ENCODE measurements at places on chromosomes 2 and 18.

DNA sequence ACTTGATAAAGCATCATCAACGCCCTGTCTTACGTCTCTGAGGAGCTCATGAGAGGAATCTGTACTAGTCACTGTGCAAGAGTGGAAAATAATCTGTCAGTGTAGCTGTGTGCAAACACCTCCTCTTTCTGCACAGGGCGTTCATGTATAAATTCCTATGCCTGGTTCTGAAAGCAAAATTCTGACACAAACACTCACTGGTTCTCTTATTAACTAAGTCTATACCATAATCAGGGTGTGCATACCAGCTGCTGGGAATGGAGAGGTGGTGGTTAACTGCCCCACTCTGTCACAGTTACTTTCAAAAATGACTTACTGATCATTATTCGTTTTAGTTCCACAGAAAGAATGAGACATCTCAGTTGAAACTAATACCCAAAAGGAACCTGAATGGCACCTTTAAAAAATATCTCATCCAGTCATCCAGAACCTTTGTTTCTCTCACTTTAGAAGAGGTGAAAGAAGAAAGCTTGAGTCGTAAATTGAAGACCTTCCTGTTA is 35.7 kb downstream of the STK39 start:
- no peak for DNase-seq

- no peak for DNase-seq
Observed at GRCh38 chr18:67305466-67305865, 211.1 kb downstream of the DSEL start.

DNA sequence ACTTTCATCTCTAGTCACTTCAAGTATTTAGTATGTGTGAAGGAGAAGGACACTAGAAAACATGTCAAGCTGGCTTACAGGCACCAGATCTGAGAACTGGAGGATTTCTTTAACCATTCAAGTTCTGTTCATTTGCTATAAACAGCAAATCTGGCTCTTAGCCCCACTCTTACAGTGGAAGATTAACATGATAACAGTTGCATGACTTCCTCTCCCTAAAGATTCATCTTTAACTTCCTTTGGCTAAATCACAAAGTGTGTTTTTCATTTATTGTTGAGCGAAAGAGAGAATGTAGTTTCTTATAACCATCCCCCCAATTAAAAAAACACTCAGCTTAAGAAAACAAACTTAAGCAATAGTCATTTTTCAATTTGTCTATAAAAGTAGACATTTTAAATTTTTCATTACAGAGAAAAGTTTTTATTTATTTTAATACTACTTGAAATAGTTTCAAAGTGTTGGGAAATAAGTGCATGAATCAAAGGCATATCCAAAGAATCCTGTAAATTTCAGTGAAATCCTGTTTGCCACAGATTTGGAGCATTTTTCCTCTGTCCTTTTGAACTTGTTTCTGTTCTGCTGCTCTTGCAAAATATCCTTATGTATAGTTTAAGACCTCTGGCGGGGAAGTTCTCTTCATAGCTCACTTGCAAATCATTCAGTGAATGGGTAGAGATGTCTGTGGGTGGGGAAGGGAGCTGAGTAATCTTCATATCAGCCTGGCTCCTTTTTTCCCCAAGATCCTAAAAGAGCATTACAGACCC is 241.0 kb upstream of the RBBP8 start:
- DNase-seq, result no peak

GRCh38 chr2:218865999-218866398 is 6.4 kb downstream of the WNT6 start:
- DNase-seq, result no peak

GRCh38 chr18:32974421-32975162 is 201.8 kb upstream of the KLHL14 start:
- DNase-seq, result peak; percentile 91

DNA sequence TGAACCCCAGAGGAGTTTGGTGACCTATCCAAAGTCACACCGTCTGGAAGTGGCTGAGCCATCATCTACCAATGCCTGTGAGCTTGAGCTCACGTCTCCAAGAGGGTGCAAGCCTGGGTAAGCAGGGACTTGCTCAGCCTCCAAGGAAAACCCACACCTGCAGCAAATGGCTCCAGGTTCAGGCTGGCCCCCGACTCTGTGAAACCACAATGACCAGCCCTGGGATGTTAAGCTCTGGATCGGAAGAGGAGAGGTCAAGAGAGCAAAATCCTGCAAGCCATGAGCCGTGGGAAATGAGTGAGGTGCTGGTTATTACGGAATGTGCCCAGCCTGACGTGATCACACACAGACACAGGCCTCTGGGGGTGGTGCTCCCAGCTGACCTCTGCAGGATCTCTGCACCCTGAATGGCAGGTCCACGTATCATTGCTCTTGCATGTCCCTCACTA is 94.1 kb upstream of the OTOS start:
- no peak for DNase-seq

DNA sequence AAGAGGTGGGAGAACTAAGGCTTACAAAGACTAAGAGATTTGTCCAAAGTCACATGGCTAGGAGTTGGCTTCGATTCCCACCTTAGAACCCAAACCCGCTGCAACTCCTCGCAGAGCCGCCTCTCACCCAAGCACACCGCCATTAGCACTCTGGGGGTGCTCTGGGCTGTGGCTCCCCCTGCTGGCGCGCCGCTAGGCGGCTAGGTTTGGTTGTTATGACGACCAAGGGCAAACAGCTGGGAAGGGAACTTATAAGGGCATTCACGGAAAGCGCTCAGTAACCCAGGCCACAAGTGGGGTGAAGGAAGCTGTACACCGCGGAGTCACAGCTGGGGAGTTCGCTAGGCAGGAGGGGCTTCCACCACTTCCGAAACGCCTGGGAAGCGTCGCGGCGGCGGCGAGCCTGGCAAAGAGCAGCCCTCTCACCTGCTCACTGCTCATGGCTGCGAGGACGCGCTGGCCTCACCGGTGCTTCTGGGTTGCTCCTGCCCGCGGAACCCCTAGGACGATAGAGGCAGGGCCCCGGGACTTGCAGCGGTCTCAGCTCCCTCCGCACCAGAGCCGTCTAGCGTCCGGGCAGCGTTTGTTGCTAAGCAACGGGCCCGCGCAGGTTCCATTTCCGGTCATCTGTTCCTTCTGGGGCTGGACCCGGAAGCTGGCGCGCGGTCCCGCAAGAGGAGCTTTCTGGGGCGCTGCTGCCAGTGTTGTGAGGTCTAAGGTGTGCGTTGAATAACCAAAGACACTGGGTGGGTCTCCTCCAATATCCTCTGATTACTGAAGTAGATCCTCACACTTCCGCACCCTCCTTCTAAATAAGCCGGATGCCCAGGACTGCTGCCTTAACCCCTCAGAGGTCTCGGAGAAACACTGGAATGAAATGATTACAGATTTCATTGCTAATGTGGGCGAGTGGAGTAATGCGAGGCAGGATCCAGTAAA is at the start of gene DNAH7:
Gene DNAH7, minus strand, starts transcription at position 567 of the 939 bp plus-strand sequence. Its CDS starts 126 bp downstream, at position 441.
- peak; percentile 81 for DNase-seq

DNA sequence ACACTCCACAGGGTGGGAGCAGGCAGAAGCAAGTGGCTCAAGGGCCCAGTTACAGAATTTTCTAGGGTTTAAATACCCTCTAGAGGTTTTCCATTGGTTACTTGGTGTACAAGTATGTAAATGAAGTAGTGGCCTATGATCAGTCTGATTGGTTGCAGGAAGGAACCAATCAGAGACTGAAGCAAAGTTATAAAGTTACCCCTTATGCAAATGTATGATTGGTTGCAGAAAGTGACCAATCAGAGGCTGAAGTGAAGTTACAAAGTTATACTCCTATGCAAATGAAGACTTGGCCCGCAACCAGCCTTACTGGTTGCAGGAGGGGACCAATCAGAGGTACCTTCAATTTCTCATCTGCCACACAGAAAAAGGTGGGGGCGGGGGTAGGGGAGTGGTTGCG is 154.6 kb downstream of the INO80D start:
- DNase-seq, result no peak

GRCh38 chr2:184125867-184126266 is 472.5 kb upstream of the ZNF804A start:
- no peak for DNase-seq

GRCh38 chr2:121599963-121600651 is 49.2 kb downstream of the CLASP1 start:
- no peak for DNase-seq

- DNase-seq, result peak; percentile 4
Observed at GRCh38 chr2:5982193-5982902, 290.2 kb downstream of the SOX11 start.

GRCh38 chr2:88254437-88255091 is 84.4 kb downstream of the THNSL2 start:
- DNase-seq, result no peak

Measured in NCI-H1092 treated with DMSO at 0.1 percent for 48 hours (cell line).